ENCODE measurements at places on chromosomes 2 and 18. TPM values are rescaled to one million over a fixed set of nuclear protein-coding genes. Genes with fewer than 3 reads are reported as not detected.

The BZW1 gene
- 489 TPM for total RNA-seq

GRCh38 chr2:237943395-237944094 is 23.3 kb upstream of the UBE2F start:
- DNase-seq, result no peak

- DNase-seq, result peak; percentile 82
Observed at GRCh38 chr2:234951664-234952269, at the start of gene SH3BP4. Gene SH3BP4 (plus strand): TSS chr2:234952017. CDS start chr2:235035003, 82,986 bp downstream.

GRCh38 chr2:188931361-188931760 is 42.8 kb upstream of the COL3A1 start:
- no peak for DNase-seq

The SGPP2 gene
- 23.0 TPM for total RNA-seq

The ASB18 gene
- not detected for total RNA-seq

DNA sequence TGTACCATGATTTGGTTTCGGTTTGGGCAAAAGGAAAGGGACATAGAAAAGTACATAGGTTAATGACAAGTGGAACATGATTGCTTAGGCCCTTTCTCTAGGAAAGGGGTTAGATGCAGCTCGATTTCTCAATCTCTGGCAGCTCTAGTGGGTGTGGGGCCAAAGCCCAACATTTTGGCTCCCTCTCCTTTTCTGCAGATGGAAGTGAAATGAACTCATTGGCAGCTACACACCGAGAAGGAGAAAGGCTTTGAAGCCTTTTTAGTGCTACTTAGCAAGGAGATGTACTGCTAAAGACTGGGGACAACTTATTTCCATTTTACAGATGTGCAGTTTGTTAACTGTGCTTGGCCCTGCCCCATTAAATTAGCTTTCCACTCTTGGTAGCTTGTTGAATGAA is 93.8 kb downstream of the LYPD6B start:
- DNase-seq, result no peak

DNA sequence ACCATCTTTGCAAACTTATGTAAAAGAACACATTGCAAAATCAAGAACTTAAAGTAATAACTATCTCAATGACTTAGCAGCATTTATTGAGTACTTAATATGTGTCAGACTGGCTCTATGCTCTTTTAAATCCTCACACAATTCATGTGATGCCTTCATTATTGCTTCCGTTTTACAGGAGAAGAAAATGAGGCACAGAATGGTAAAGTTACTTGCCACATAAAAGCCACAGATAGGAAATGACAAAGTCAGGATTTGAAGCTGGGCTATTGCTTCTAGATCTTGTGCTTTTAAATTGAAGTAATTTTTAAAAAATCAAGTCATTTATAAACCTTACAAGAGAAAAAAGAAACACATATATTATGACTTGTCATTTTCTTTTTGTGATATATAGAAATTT is 174.2 kb downstream of the WDR7 start:
- no peak for DNase-seq

The RPRM gene
- not detected for total RNA-seq

The NAGK gene
- total RNA-seq, result 67.1 TPM

- no peak for DNase-seq
Observed at GRCh38 chr2:7693246-7694075, 776.2 kb downstream of the RNF144A start.

- DNase-seq, result no peak
Observed at GRCh38 chr2:5696404-5696944, 4.3 kb downstream of the SOX11 start.

GRCh38 chr2:16570516-16570915 is 95.1 kb downstream of the CYRIA start:
- no peak for DNase-seq

GRCh38 chr2:169275696-169276444 is 86.5 kb downstream of the LRP2 start:
- no peak for DNase-seq

The IL36A gene
- 0.23 TPM for total RNA-seq

DNA sequence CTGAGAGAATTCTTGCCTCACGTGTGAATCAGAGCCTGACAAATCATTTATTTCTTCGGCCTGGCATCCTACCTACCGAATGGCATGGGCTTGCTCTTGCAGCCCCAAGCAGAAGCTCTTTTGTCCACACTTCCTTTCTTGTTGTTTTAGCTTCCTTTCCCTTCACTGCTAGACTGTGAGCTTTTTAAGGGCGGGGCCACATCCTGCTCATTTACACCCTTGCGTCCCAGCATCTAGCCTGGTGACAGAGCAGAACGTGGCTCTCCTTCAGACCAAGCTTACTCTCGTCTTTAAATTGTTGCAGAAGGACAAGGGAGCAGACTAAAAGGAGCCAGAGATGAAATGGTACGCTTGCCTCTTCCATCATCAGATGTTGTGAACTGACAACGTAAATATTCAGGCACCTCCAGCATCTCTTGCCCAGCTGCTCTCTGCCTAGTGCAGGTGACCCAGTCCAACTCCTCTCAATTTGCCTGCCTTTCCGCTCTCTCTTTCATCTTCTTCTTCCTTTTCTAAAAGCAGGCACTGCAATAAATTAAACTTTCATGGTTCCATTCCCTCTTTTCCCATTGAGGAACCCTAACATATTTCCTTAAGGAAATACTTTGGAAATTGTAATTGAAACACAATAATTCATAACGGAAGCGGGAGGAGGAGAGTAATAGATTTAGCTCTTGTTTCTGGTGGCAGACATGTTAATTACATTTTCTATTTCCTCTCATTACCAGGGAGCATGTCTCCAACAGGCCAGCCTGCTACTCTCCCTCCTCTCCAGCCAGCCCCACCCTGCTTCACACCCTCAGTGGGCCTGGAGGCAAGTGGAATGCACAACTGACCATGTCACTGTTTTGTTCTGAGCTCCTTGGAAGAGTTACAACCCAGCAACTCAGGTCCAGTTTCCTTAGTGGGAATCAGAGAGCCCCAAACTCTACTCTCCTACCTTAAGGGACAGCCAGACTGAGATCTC is 228.1 kb upstream of the TRIB2 start:
- peak; percentile 85 for DNase-seq

The STPG4 gene
- 0.16 TPM for total RNA-seq

- no peak for DNase-seq
Observed at GRCh38 chr18:49884959-49885358, 71.6 kb upstream of the ACAA2 start.

DNA sequence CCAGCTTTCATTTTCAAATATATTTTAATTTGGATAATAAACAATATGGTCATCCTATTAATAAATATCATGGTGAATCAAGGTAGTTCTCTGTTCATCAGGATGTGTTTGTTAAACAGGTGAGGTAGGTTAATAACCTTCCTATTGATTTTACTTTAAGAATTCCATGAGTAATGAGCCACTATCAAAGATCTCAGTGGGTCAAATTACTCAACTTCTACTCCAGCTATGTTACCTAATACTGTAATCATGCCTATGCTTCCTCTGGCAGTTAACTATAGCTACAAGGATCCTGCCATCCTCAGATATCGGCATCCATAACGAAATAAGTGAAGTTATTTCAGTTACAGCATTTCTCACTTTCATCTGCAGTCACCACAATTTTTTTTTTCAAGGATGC is 289.6 kb upstream of the SLC8A1 start:
- no peak for DNase-seq

The CRYGC gene
- total RNA-seq, result not detected

GRCh38 chr18:3041843-3042242 is 28.9 kb upstream of the LPIN2 start:
- DNase-seq, result no peak

GRCh38 chr2:126796931-126797621 is 101.6 kb upstream of the TEX51 start:
- DNase-seq, result no peak

The SERPINB10 gene
- total RNA-seq, result not detected

The SERPINB3 gene
- total RNA-seq, result not detected

GRCh38 chr2:171309455-171310286 is 124.1 kb downstream of the METTL8 start:
- no peak for DNase-seq

The CNTNAP5 gene
- not detected for total RNA-seq

Measured in activated CD4-positive, alpha-beta T cell treated with anti-CD3 and anti-CD28 coated beads, Interleukin-2, amount 10 ng/mL, durations not matched to agents 24 days and 14 days (primary cell).